ENCODE measurements at places on chromosomes 7 and 10.

DNA sequence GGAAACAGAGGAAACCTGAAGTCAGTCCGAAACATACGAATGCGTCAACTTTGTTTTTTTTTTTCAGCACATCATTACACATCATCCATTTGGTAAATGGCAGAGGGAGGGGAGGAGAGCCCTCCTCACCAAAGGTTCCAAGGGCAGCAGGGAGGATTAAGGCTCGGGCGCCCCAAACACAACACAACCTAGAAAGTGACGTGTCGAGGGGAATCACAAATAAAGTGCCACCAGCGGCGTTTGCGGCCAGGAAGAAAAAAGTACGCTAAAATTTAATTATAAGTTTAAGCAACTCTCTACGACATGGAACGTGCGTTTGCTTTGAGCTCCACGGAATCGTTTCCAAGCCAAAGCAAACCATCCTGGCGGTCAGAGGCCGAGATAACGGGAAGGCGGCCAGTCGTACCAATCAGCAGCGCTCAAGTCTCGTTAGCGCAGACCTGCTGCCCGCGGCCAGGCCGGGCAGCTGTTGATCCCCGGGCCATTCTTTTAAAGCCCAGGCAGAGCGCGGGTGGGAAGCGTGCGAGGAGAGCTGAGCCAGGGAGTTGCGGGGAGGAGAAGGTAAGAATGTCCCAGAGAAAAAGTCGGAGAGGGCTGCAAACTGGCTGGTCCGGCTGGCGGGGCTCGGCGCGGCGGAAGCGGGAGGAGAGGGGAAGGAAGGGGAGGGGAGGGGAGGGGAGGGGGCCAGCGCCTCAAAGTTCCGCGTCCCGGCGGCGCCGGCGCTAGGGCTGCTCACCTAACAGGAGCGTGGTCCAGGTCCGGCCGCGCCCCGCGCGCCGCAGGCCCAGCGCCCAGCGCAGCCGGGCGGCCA lies 719 bp downstream of the DPY19L1 start:
- peak; percentile 77 for DNase-seq

GRCh38 chr10:75097666-75098285 lies 13.7 kb upstream of the SAMD8 start:
- peak; percentile 26 for DNase-seq

DNA sequence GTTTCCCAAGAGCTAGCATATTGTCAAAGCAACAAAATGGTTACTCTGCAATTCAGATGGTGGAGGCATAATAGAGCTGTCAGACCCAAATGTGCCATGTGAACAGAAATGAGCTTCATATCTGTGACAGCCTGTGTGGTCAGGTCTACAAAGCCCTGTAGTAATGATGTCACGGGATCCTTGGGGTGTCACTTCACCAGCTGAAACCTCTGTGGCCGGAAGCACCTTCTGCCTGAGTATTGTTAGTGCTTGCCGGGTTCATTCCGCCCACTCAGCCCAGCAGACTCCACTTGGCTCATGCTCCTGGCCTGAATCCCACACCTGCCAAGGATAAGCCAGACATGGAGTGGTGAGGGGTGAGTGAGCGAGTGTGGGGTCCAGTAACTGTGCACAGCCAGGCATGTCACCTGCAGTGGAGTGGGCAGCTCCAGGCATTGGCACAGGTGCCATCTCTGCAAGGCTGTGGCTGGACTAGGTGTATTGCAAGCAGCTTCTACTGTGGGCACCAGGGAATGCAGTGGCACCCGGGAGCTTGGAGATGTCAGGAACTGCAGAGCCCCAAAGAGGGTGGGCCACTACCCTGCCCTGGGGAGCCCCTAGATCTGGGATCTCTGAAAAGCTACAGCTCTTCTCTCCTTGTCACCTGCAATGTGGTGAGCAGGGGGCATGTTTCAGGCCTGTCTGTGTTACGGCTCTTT lies 341.9 kb upstream of the CHRM2 start:
- DNase-seq = no peak

DNA sequence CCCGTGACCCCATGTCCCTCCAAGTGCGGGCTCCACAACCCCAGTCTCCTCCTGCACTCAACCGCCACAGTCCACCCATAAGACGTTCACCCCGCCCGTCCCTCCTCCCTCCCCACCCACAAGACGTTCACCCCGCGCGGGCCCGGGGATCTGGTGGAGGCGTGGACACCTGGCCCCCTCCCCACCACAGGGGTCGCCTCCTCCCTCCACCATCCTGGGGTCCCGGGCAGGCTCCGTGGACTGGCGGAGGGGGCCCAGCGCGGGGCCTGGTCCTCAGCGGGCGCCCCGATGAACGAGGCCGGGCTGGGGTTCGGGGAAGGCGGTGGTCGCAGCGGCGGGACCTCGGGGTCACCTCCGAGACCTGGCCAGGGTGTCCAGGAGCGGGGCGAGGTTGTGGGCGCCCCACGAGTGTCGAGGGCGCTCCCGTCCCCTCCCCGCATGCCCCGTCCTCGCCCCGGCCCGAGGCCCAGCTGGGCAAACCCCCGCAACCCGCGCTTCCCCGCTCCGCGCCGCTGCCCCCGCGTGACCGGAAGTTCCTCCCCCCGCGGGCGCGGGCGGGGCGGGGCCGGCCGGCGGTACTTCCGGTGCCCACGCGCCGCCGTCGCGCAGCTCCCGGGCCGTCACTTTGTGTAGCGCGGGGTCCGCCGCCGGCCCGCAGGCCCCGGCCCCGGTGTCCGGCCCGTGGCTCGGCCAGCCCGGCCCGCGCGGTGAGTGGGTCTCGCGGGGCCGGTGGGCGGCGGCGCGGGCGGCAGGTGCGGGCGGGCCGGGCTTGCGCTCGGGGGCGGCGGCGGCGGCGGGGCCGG lies at the start of gene ZNF316:
ZNF316 (plus strand) TSS at position 578 of the 803 bp plus-strand sequence. CDS start 5,092 bp downstream, outside the sequence.
- peak; percentile 47 for DNase-seq

DNA sequence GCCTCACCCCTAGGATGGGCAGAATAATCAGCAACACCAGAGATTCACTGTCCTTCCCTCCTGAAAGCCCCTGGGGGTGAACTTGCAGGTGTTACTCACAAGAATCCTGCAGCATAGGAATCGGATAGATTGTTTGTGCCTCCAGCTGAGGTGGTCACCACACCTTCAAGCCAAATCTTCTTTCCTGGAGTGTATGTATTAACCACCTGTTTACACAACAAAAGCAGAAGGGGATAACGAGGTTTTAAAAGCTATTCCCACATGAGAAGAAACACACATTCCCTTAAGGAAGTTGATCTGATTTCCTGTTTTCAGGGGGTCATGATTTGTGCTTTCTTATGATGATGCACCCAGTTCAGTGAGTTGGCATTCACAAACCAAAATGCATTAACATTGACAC lies 173.8 kb upstream of the HPS1 start:
- DNase-seq = no peak

- DNase-seq = no peak
Observed at GRCh38 chr7:117916309-117916708, 43.1 kb upstream of the CTTNBP2 start.

GRCh38 chr7:88477976-88478375 lies 171.3 kb upstream of the STEAP4 start:
- DNase-seq = no peak

DNA sequence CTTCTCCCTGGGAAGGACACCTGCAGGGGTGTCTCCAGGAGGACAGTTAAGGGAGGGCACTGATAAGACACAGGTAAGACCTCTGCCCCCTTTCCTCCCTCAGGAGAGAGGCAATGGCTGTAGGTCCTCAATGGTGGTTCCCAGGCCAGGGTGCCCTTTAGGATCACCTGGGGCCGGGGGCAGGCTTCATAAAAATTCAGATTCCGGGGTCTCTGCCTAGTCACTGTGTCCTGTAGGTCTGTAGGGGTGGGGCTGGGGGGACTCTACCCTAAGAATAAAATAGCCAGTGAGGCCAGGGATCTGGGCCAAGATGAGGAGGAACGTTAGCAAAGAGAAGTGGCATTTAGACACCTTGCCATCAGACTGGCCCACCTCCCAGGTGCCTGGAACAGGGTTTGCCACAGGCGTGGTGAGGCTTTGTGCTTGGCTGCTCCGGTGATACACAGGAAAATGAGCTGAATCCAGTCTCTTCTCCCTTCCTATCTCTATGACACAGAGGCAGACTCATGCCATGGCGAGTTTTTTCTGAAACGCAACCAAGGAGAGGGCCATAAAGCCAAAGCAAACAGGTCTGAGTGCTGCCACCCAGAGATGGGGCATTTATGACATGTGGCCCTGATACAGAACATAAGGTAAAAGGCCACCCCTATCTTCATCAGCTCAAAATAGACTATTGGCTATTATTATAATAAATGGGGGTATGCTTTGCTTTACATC lies 52.6 kb downstream of the SH3PXD2A start:
- DNase-seq = no peak

- peak; percentile 17 for DNase-seq
Observed at GRCh38 chr7:130410868-130411541, 29.8 kb downstream of the CEP41 start.

All from NCI-H1417 (cell line).